ENCODE measurements at places on chromosomes 3 and 15. TPM values are rescaled to one million over a fixed set of nuclear protein-coding genes. Genes with fewer than 3 reads are reported as not detected.

DNA sequence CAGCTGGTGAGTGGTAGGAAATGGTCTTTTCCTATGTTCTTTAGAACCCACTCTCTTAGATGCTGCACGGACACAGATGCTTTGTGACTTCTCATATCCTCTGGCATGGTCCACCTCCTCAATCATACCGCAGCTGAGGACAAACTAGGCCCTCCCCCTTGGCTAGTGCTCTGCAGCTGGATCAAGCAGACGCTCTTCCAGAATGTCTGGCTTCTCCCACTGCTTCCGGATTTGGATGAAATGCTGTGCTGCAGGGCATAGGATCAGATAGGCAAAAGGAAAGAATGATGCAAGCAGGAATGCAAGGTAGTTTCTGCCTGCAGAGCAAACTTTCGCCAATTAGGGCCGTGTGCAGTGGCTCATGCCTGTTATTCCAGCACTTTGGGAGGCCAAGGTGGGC lies 75.7 kb upstream of the SLC4A7 start:
- peak; percentile 67 for DNase-seq

DNA sequence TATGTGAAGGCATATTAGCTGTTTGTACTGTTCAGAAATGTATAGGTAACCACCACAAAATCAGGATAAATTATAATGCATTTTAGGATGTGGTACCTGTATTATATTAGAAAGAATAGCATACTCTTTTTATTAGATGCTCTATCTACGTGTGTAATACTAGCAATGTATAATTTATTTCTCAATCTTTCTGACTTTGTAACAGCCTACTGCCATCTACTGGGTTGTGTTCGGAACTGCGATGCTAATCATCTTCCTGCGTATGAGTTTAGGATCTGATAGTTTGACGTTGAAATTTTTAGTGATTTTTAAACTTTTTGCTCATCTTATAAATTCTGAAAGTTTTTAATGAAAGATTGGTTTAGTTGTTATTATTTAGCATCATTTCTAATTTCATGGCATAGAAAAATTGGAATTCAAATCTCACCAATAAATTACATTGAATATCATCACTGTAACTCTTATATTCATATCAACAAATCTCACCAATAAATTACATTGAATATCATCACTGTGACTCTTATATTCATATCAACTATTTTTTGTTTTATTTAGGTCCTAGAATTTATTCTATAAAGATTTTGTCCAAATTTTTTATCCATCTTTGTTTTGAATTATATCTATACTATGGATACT lies 322.7 kb upstream of the ZNF717 start:
- DNase-seq = no peak

DNA sequence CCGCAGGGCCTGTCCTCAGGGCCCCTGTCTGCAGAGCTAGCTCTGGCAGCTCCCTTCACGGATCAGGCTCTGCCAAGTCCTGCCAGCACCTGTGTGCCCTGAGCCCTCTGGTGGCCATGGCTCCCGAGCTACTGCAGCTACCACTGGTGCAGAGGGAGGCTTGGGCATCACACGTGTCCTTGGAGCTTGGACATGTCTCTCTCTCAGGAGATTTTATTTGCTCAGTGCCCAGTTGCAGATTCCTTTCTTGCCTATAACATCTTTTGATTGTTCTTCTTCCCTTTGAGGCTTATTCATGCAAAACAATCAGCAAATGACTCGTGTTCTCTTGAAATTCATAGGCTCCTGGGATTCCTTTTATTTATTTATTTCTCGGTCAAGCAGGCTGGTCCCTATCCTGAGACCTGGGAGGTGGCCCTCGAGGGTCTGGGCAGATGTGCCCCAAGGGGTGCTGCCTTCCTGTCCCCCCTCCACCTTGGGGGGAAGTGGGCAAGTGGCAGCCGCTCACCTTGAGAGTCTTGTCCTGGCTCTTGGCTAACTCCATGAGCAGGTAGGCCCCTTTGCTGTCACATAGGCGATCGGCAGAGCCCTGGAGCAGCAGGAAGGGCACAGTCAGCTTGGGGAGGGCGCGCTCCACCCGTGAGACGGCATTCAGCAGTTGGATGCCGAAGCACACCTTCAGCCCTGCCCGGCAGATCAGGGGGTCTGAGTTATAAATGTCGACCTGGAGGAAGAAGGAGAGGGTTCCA lies 21.9 kb downstream of the ABTB1 start:
- DNase-seq = peak; percentile 66

DNA sequence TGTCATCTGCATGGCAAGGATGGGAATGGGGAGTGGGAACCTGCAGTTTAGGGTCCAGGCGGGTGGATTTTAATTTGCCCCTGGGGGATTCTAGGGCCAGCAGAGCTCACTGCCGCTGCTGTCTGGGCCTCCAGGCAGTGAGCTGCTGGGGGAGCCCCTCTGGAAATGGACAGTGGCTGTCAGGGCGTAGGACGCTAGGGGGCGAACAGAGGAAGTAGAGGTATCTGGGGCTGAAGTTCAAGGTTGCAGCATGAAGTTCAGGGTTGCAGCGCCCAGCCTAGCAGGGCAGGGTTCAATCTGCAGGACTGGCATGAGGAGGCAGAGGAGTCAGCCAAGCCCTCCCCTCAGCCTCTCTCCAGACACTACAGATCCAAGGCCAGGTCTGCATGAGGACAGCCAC lies 49.5 kb downstream of the APBA2 start:
- DNase-seq = no peak

DNA sequence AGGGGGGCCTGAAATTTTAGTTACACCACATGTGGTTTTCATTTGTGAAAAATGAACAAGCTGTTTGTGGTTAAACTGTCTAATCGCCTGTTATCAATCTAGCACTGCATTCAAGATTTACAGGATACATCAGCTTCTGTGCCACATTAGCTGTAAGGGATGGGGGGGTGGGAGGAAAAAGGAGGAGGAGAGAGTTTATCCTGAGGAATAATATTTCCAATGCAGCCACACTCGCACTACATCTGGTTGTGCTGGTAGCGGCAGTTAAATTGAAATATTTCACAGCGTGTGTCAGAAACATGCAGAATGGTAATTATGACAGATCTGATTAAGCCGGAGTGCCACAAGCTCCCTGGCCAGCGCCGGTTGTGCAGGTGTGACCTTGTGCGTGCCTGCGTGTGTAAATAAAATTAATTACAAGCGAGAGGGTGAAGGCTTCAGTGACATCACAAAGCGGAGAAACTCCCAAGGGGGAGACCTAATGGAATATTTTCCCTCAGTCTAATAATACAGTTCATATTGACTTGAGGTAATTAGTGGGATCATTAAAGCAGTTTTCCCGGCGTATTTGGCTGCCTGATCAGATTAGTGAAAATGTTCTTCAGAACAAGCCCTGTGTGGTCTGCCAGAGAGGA lies 55.5 kb downstream of the SATB1 start:
- DNase-seq = no peak

Gene C3orf49
- not detected for total RNA-seq

GRCh38 chr15:61752001-61752400 lies 308.2 kb downstream of the VPS13C start:
- DNase-seq = no peak

- DNase-seq = no peak
These were observed 152.3 kb upstream of the STAC start for GRCh38 chr3:36227980-36228379.

Gene HCN4
- total RNA-seq = 5.9 TPM

GRCh38 chr3:173065543-173065981 lies 75.5 kb downstream of the SPATA16 start:
- DNase-seq = no peak

DNA sequence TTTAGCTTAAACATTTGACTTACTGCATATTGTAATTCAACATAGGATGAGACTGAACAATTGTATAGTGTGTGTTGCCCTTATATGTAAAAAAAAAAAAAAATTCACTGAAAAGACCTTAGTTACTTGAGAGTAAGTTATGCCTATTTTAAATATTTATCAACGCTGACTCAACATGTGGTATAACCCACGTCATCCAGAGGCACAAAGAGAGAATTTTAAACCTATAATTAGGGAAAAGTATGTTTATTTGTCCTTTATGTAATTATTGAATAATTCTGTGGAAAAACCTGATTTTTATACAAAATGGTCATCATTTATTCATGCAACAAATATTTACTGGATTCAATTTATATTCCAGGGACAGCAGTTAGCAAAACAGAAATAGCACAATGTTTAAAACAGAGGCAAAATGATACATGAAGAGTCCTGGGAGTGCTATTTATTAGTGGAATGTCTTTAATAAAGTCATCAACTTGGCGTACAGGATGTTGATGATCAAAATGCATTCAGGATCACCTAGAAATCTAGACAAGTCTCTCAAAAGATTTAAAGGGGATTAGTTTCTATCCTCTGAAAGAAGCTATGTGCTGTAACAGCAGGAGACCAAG lies 223.7 kb downstream of the PCCB start:
- no peak for DNase-seq

DNA sequence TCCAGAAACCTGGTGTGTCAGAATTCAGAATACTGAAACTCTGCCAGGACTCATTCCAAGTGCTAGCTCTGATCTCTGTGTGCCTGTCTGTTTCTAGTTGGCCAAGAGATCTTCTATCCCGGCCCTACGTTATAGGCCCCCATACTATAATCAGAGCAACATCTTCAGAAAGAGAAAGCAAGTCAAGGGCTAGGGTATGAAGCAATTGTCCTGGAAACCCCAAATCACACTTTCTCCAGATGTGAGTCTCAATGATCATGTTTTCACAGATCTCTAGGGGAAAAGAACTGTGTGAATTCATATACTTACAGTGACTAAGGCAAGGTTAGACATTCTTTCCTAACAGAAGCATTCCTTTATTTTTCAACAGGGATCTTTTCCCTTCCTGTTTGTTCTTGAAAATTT lies 309.7 kb downstream of the SLC9A9 start:
- no peak for DNase-seq
